ENCODE measurements at places on chromosomes 4 and X.

DNA sequence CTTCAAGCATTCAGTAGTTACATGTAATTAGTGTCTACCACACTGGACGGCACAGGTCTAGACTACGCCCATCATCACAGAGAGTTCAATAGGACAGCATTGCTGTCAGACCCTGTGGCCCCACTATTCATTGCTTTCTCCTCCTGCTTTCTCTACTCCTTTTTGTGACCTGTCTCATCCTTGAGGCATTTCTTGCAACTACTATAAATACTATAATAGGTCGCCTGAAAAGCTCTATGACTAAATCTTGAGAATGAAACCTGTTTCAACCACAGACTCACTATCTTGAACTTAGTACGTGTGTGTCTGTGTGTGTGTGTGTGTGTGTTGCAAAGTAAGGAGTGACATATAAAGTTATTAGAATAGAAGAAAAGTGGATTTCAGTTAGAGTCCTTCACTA lies 252.9 kb upstream of the KLF3 start:
- DNase-seq = no peak

DNA sequence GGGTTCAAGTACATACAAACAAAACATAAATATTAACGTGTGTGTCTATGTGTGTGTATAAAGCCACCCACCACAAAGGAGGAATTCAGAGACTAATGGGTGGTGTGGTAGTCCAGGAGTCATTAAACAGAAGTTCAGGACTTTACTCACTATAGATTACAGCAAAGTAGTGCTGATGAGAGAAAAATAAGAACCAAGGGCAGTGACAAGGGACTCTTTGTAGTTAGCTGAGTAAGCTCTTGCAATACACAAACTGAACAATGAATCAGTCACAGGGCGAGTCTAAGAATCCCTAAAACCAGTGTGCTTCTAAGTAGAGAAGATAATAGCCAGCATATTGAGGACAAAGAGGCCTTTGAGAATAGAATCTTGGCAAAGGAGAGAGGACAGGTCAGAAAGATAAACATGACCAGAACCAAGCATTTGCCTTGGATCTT lies 232.4 kb downstream of the PPP3CA start:
- peak; percentile 68 for DNase-seq

DNA sequence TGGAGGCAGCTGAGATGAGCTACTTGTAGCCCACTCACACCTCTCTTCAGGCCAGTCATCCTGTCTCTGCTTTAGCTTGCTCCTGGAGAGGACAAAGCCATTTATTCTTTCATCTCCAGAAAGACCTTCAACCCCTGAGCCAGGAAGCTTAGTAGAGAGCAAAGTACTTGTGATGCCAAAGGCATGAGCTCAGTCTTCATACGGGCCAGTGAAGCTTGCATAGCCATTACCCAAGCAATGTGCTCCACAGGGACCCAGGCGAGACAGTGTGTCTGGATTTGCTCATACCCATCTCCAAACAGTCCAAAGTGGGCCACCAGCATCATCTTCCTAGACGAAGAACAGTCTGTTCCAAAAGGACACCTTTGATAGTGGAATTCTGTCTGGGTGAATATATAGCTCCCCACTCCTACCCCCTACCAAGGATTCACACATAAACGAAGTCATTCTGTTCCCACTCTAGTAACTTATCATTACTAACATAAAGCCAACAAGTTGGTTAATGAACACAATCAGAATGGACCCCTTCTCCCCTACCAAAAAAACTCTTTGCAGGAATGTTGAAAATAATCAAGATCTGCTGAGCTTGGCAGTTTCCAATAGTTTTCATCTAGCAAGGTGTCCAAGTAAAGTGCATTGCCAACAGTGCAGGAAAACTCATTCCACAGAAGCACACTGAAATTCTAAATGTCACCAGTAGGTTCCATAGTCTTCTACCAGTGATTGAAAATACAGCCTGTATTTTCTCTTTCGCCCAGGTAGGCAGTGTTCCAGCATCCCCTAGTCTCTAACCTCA lies 6.7 kb downstream of the TNMD start:
- no peak for DNase-seq

DNA sequence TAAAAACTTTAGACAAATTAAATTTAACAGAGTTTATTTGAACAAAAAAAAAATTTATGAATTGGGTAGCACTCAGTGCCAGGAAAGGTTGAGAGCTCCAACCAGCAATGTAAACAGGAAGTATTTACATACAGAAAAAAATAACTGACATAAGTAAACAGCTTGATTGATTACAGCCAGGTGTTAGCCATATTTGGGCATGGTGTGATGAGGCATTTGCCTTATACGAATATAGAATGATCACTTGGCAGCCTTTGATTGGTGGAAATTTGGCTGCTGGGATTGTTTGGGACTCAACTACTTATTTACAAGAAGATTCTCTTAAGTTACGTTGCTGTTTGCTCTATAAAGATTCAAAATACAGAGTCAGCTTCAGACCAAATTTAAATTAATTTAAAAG lies 172.0 kb downstream of the ADAM29 start:
- no peak for DNase-seq

GRCh38 chrX:37871626-37872302 lies 24.4 kb upstream of the DYNLT3 start:
- no peak for DNase-seq

DNA sequence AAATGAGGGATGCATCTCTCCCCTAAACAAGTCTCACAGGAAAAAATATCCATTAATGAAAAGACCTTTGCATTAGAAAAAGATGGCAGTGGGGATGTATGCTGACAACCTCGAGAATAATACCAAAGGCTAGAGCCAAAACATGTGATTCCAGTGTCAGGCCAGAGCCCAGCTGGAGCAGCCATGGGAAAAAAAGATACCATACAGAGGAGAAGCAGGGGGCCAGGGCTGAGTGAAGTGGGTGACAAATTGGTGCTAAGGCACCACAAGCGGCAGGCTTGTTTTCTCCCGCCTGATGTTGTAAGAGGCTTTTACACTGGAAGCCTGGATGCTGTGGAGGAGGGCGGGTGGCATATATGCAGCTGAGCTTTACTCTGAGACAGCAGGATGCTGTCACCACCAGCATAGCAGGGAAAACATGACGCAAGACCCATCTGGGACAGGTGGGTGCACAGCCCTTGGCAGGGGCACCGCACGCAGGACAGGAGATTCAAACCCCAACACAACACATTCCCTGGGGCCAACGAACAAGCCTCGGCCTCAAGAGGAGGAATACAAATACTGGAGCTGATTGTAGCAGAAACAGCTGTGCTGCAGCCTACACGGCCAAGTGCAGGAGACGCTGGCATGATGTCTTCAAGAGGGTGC lies 91.9 kb downstream of the TSPAN5 start:
- no peak for DNase-seq

GRCh38 chr4:1116838-1117237 lies 3.5 kb upstream of the RNF212 start:
- no peak for DNase-seq

DNA sequence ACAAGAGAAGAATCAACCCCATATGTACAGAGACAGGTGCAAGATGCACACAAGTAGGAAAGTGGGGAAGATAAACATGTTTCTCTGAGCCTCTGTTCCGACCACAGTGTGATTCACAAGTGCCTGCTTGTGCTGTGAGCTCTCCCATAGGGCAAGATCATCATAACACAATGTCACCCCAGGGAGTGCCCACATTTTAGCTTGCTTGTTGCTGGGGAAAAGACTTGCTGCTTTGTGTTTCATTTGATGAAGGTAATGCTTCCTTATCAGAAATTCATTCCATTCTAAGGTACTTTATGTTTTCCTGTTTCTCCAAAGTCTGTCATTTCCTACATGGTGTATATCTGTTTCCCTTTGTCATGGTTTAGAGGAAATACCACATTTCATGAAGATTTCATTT lies 304.5 kb upstream of the DIPK2B start:
- no peak for DNase-seq

GRCh38 chr4:155735496-155735895 lies 23.3 kb upstream of the GUCY1B1 start:
- no peak for DNase-seq

GRCh38 chrX:33194876-33195433 lies 16.4 kb downstream of the DMD start:
- DNase-seq = peak; percentile 38

DNA sequence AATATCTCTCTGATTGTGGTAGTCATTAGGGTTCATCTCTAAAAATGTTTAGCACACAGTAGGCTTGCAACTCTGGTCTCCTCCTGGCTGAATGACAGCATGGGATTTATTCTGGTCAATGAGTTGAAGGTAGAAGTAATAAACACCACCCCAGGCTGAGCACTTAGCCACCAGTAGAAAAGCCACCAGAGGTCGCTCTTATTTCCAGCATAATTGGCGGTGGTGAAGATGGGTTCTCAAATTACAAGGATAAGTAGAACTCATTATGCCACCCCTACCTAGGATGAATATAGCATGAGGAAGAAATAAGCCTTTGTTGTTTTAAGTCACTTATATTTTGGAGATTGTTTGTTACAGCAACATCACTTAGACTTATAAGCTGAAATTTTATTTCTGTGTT lies 302.7 kb downstream of the GPM6A start:
- DNase-seq = peak; percentile 39

DNA sequence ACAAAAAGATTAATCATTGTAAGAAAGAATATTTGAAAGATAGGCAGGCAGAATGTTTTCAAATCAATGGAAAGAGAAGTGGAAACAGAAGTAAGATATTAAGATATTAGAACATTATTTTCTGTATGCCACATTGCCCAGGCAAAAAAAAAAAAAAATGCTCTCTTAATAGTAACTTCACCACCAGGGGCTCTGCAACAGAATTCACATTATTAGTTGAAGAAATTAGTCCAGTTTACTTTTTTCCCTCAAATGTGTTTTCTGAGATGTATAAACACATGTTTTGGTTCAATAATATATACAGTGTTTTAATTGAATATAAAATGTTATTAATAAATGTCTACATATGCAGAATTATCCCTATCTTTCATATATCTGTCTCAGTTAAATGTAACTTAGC lies 78.0 kb upstream of the ADAD1 start:
- DNase-seq = no peak

DNA sequence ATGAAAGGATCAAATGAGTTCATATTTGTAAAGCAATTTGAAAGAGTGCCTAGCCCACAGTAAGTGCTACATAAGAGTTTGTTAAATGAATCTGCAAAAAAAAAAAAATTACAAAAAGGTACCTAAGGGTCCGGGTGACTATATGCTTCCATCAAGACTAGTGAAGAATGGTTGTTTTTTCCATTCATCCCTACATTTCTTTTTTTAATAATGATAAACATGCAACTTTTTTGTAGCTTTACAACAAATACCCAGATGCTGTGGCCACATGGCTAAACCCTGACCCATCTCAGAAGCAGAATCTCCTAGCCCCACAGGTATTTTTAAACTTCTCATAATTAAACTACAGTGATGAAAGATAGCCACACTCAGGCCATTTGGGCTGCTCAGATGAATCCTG lies 4.3 kb downstream of the SPP1 start:
- DNase-seq = no peak

DNA sequence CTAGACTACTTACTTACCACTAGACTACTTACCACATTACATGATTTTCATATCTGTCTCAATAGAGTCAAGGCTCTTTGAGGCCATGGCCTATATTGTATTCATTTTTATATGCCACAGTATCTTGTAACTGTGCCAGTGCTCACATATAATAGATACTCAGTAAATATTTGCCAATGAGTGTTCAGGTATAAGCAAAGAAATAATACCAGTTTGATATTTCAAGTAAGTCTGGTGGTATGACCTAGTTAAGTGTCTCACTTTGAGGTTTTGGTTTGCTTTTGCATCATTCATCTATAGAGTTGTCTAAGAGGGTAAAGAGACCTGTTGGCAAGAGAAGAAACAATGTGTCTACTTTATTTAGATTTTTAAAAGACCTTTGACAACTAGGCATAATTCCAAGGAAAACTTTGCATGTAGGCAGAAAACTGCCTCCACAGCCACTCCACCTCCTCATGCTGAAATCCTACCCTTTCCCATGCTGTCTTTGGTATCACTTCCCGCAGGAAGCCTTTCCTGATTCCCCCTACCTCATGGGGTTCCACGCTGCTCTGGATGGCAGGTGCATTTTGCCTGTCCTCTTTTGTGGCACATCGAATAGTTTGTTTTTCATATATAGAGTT lies 91.3 kb upstream of the KLHL13 start:
- DNase-seq = no peak

- DNase-seq = no peak
Observed at GRCh38 chrX:70132877-70133302, 357 bp upstream of the IGBP1 start.

- DNase-seq = no peak
Observed at GRCh38 chrX:81556880-81557279, 355.0 kb downstream of the SH3BGRL start.

DNA sequence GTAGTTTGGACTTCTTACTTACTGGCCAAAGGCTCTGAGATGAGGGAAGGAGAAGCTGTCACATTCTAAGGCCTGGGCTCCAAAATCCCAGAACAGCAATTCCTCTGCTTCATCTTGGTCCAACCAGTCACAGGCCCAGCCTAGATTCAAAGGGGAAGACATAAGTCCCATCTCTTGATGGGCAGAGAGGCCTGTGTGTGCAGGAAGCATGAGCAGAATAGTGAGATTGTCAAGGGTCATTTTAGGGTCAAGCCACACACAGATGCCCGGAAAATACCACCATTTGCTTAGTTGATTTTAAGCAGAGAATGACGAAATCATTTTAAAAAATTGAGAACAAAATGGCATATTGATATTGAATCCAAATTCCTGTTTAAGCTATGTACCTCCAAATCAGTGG lies 580.9 kb upstream of the ZFP42 start:
- DNase-seq = no peak

- DNase-seq = no peak
Observed at GRCh38 chr4:43089730-43090129, 197.2 kb downstream of the GRXCR1 start.

DNA sequence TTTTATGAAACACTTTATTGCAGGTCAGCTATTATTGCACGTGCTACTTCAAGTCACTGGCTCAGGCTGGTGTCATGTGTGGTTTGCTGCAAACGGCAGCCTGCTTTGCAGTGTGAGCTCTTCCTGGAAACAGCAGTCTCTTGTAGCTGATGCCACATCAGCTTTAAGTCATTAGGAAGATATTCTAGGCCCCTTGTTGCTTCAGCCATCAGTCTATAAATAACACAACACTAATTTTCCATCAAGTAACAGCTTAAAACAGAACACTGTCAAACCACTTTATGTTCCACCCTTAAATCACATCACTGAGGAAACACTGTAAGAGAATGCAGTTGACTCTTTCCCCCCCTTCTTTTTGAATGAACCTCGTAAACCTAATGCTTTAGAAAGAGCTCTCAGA lies 93.8 kb downstream of the GATB start:
- DNase-seq = no peak

GRCh38 chrX:152901816-152902501 lies 4.1 kb downstream of the ZNF185 start:
- DNase-seq = peak; percentile 18

- DNase-seq = peak; percentile 77
Observed at GRCh38 chrX:40091691-40092421, 5.9 kb downstream of the BCOR start.

DNA sequence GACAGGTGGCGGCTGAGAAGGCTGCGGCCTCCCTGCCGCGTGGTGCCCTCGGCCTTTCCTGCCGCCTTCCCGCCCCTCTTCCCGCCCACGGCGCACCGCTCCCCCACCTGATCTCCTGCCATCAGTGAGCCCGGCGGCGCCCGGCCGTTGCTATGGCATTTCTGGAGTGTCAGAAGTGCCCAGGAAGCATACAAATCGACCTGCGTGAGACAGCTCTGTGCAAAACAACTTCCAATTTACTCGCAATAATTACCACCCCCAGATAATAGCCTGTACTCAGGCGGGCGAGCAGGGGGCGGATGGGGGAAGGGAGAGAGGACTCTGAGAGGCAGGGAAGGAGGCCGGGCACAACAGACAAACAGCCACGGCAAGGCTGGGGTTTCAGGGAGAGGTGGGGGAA lies 16.6 kb upstream of the ERCC6L start:
- DNase-seq = peak; percentile 46

All from neural progenitor cell (in vitro differentiated cells).